Islet precursor cell (in vitro differentiated cells): ENCODE measurements at places on chromosomes 5 and 9.

DNA sequence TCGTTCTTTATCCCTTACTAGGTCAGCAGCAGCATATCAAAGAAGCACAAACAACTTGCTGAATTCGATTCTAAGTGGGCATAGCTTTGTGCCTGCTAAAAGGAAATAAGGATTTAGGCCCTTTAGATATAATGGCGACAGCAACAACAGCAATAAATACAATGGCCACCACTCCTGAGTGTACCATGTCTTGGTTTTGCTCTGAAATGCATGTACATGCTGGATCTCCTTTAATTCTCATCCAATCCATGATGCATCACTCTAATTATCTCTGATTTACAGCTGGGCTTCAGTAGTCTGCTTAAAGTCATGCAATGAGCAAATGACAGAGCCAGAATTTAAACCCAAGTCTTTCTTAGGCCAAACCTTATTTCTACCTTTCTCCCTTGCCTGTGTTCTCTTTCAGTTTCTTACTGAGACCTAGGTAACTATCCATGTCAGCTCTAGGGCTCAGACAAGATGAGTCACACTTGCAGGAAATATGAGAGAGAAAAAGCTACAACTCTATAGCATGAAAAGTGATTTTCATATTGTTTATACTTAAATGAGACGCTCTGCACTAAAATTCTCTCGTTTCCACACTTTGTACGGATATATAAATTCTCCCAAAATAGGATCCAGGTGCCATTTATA is 111.8 kb downstream of the HMHB1 start:
- DNase-seq, result no peak

DNA sequence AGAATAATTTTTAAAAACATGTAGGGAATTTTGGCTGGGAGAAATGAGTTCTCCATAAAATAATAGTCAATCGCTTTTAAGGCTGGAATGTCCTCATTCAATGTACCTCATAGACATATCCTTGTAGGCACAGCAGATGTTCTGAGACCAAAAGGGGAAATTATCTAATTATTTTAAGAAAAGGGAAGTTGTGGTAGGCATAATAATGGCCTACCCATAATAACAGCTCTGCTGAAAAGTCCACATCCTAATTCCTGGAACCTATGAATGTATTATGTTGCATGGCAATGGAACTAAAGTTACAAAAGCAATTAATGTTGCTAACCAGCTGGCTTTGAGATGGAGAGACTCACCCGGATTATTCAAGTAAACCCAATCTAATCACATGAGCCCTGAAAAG is 216.1 kb downstream of the TRIM36 start:
- no peak for DNase-seq

- DNase-seq, result no peak
Measured at GRCh38 chr5:107090506-107090905, 580.2 kb downstream of the EFNA5 start.

DNA sequence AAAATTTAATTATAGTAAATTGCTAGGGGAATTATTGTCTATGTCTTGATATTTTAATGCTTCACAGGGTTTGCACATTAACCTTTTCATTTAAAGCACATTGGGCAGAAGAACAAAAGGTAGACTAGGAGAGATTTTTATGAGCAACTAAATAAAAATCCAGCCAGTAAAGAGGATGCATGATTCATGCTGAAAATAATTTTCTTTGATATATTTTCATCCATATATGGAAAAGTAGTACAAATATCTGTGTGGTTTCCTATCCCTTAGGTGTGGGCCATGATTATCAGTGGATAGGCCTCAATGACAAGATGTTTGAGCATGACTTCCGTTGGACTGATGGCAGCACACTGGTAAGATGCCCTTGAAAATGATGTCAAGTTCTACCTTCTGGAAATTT is 83.1 kb downstream of the VCAN start:
- DNase-seq, result no peak

- DNase-seq, result no peak
Measured at GRCh38 chr9:105483618-105484017, 35.8 kb downstream of the FSD1L start.
